Activated naive CD8-positive, alpha-beta T cell treated with anti-CD3 and anti-CD28 coated beads, Interleukin-2, amount 10 ng/mL, durations not matched to agents 7 days and 5 days (primary cell): ENCODE measurements at places on chromosomes 5 and 9.

DNA sequence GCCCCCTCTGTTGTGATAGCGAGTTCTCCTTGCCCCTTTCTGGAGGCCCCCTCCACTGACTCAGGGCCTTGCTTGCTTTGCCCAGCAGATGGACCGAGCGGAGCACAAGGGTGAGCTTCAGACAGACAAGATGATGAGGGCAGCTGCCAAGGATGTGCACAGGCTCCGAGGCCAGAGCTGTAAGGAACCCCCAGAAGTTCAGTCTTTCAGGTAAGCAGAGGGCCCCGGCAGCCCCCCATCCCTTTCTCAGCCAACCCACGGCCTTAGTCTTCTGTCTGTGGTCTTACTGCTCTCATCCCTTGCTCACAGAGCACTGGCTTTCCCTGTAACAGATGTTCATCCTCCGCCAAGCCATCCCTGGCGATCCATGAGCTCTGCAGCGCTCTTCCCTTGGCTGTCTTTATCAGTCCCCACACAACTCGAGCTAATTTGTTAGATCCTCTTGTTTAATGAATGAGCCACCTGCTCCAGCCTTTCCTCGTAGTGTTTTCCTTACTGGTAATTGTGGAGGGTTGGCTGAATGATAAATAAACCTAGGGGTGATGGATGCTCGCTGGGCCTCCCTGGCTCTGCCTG is 18.4 kb upstream of the RARS1 start:
- DNase-seq, result no peak

GRCh38 chr5:35230038-35230611 is at the start of gene PRLR:
PRLR (minus strand) TSS chr5:35230487; CDS start chr5:35089620, 140,867 bp downstream.
- DNase-seq, result no peak

- DNase-seq, result no peak
These were observed 12.1 kb downstream of the DCAF12 start for GRCh38 chr9:34114436-34114835.

DNA sequence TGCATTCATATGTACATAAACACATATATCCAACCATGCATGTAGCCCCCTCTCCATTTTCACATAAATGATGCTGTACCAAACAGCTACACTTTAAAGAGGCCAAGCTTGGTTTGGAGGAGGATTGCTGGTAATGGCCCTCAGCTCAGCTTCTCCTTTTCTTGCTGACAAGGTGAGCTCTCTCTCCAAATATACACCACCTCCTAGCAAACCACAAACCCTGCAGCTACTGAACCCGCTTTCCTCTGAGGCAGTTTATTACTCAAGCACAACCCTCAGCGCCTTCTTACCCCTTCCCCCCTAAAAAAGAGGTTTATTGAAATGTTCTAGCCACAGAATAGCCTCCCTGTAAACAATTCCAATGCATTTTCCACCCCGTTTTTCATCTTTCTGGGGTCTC is 54.0 kb downstream of the ALG2 start:
- DNase-seq, result no peak

GRCh38 chr9:8168916-8169438 is 369.4 kb upstream of the DMAC1 start:
- no peak for DNase-seq
